ENCODE measurements at places on chromosomes 4 and X.

DNA sequence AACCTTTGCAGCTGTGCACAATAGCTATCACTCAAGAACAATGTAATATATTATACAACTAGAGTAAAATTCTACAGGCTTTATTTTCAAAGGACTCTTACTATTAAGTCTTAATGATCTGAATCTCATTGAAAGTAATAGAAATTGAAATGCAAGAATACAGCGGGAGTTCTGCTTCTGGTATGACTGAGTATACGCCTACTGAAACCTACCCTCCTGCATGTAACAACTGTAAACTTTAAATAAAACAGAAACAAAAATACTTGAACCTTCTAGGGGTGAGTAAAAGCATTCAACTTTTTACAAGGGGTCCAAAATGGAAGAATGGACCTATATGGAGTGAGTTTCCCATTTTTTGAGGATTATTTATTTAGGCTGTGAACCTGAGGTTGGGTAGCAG, 13.5 kb downstream of the DCHS2 start:
- no peak for DNase-seq

DNA sequence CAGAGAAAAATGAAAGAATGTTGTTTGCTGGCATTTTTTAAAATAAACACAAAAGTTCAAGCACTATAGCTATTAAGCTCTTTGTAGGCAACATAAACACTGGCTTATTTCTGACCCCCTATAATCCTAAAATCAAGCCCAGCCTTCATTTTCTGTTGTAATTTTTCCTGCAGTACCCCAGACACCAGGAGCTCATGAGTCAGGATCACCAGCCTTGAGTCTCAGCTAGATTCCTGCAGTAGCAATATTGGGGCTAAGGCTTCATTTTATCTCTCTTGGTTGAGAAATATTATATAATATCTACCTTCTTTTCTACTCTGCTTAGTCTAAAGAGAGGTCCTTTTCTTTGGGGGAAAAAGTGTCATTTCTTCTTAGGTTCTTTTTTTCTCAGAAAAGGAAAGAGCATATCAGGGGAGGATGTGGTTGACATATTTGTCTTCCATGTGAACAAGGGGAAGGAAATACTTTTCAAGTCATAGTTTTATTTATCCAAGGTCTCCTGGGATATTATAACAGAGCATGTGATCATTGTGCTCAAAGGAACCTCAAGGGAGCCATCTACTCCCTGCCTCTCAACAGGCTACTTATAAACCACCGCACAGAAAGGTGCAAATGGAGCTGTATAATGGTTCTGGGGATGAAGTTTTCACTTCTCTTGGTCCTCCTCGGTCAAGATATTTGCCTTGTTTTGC, 678.3 kb upstream of the NR3C2 start:
- no peak for DNase-seq

DNA sequence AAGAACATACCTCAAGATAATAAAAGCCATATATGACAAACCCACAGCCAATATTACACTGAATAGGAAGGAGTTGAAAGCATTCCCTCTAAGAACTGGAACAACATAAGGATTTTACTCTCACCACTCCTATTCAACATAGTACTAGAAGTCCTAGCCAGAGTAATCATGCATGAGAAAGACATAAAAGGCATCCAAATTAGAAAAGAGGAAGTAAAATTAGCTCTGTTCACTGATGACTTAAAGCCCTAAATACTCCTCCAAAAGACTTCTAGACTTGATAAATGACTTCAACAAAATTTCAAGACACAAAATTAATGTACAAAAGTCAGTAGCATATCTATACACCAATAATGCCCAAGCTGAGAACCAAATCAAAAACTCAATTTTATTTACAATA, 235.7 kb downstream of the NKX6-1 start:
- DNase-seq = no peak

DNA sequence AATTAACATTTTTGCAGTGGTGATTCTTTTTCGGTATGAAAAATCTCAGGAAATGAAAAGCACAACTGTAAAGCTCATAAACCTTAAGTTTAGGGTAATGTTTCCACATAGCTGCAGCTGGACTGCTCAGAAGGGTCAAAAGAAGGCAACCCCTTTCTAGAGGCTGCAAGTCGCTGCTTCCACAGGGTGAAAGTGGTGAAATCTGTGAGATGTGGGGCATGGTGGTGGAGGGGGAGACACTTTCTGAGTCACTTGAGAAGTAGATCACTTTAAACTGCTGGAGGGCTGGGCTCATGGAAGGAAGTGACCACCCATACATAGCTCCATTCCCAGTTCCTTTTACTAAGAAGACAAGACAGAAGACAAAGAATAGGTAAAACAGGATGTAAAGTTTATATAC, 8.7 kb downstream of the SFRP2 start:
- no peak for DNase-seq

DNA sequence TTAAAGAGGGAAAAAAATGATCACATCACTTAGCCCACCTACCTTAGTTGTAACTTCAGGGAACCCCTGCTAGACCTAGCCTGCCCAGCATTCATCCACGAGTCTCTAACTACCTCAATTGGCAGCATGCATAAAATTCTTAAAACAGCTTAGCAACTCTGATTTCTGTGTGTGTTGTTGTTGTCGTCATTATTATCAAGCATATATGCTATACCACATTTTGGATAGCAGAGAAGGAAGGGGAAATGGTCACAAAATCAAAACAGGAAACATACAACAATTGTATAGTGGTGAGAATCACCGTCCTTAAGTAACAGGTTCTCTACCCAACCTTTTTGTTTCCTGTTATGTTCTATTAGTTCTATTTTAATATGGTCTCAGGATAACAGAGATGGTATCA, 2.7 kb upstream of the ACOT9 start:
- DNase-seq = no peak

DNA sequence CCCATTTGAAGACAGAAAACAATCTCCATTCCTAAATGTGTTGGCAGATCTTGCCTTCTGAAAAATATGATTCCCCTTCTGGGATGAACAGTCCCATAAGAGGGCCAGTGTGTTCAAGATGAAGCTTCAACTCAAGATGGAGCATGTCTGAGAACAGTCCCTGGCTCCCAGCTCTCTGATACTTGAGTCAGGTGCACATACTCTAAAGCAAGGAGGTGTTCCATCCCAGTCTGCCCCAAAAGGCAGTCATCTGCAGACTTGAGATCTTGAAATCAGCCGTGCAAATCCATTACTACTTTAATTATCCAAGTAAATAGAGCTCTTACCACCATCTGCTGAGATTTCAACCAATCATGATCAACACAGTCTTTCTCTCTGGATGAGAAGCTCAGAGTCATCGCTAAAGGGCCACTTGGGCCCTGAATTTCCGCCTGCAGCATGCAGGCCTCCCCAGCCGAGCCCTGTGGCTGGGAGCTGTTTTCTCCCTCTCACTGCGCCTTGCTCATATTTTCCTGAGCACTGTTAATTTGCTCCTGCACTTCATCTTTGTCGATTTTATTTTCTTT, 22.2 kb downstream of the CCDC149 start:
- DNase-seq = no peak

- no peak for DNase-seq
Observed at GRCh38 chr4:2105559-2105958, 46.4 kb downstream of the NAT8L start.

GRCh38 chr4:69800599-69800998, 40.2 kb upstream of the SULT1B1 start:
- DNase-seq = no peak

GRCh38 chr4:132065940-132066495, 1083.1 kb upstream of the PCDH10 start:
- no peak for DNase-seq

DNA sequence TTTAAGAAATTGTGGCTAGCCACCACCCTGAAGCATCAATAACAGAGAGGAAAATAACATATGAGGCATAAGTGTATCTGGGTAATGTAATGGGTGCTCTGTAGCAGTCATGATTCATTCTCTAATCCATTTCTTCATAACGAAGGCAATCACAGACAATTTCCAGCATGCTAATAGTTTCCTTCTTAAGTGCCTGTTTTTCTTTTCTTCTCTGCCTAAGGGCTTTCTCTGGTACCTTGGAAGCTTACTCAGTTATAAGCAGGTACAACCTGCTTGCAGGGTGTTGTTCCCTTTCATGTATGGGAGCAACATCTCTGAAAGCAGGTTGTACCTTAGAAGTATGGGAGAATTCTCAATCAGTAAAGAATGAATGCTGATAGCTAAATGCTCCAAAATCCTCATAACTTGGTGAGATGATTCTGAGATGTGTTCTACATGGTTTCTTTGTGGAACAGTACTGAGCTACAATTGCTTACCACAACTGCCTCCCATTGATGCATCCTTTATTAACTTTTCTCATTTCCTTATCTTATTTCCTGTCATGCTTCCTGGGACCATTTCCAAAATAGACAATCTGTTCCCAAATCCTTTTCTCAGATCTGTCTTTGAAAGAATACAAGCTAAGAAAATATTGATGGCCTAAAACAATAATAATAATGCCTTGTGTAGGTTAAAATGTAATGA, 247.6 kb downstream of the PAPSS1 start:
- no peak for DNase-seq

GRCh38 chrX:14362721-14363120, 166.6 kb upstream of the GLRA2 start:
- no peak for DNase-seq

DNA sequence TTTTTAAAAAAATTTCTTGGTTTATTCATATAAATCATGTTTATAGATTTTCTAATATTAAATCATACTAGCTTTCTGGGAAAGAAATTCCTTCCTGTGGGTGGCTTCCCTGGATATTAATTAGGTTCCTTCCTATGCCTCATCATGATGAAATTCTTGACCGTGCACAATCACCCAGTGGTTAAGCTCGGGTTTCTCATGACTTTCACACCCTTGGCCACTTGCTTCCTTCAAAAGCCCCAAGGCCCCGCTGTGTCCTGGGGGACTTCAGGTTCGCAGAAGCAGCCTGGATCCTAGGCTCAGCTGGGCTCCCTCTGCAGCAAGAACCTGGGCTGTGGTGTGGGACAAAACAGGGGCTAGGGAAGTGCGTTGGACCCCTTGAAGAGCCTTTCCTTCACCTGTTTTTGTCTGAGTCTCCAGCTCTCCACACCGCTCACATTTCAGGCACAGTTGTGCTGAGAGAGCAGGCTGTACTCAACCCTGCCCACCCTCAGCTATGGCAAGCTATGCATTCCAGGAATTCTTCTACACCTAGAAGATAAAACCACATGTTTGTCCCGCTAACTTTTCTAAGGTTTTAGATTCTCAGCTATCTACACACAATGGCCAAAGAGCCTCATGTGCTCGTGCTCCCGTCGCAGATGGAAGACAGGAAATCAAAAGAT, 48.9 kb upstream of the TMSB15B start:
- DNase-seq = no peak

DNA sequence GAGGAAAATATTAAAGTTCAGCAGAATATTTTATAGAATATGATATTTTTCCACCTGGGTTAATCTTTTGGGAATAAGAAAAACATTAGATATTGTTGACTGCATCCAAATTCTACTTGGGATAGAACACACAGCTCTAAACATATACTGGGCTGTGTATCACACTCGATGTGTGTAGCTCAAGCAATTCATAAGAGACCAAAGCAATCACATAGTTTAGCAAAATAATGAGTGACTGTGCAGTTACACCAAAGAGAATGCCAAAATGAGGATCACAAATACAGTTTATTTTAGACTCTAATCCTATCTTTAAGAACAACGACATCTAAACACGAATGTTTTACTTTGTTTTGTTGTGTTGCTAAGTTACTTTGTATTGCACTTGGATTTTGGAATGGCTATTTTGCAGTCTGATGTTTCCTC, 101.2 kb downstream of the CBR4 start:
- no peak for DNase-seq

GRCh38 chrX:86507331-86507730, 359.1 kb downstream of the DACH2 start:
- no peak for DNase-seq

DNA sequence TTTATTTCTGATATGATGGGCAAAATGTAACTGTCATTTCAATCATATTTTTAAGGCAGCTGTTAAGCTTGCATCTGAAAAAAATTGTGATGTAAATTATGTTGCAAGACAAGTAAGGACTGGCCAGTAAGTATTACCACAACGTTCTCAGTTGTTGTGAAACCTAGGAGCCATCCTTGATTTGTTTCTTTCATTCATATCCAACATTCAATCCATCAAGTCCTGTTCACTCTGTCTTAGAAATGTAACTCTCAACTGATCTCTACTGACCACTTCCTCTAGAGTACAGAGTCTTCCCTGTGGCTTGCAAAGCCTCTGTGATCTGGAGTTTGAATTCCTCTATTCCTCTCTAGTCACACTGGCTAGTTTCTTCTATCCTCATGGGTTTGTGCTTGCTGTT, 161.4 kb upstream of the MAD2L1 start:
- no peak for DNase-seq

DNA sequence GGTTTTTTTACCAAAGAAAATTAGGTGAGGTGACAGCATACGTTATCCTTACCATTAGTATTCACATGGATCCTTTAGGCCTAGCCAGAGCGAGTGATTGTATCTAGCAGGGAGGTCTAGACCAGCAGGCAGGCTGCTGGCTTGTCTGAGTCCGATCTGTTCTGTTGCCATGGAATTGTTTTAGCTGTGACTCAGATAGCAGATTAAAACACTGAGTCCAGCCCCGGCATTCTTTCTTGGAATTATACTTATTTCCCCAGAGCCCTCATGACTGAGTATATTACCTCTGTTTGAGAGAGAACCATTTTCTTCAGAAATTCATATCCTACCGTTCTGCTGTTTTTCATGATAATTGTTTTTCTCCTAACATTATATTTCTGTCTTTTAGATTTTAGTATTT, 37.4 kb downstream of the OCRL start:
- DNase-seq = no peak

GRCh38 chr4:173192375-173193162, 24.0 kb downstream of the GALNT7 start:
- no peak for DNase-seq

DNA sequence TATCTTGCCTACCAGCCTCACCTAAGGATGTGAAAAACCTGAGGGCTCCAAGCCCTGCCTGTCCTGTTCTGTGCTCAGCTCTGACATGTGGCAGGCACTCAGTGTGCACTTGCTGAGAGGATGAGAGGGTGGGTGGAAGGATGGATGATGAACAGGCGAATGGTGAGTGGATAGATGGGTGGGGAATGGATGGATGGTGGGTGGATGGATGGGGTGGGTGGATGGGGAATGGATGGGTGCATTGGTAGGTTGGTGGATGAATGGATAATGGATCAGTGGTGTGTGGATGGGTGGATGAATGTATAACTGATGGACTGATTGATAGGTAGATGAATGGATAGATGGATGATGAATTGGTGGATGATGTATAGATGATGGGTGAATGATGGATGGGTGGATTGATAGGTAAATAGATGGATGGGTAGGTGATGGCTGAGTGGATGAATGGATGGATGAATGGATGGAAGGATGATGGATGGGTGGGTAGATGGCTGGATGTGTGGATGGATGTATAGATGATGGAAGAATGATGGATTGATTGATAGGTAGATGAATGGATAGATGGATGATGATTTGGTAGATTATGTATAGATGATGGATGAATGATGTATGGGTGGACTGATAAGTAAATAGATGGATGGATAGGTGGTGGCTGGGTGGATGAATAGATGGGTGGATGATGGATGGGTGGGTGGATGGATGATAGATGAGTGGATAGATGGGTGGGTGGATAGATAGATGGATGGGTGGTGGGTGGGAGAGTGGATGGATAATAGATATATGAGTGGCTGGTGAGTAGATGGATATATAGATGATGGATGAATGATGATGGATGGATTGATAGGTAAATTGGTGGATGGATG, 69.3 kb upstream of the NKX1-1 start:
- DNase-seq = no peak

Measured in NT2/D1 (cell line).